ENCODE measurements at places on chromosomes 16 and 17.
A peak's percentile ranks its signal among the peaks of the same experiment; 100 is the strongest.

GRCh38 chr16:66004699-66005098 lies 361.8 kb upstream of the CDH5 start:
- no peak for DNase-seq

- DNase-seq: no peak
These were observed 25.4 kb downstream of the RTN4RL1 start for GRCh38 chr17:1999557-2000251.

GRCh38 chr17:48051706-48052486 lies 3.7 kb downstream of the NFE2L1 start:
- DNase-seq: peak; percentile 34

DNA sequence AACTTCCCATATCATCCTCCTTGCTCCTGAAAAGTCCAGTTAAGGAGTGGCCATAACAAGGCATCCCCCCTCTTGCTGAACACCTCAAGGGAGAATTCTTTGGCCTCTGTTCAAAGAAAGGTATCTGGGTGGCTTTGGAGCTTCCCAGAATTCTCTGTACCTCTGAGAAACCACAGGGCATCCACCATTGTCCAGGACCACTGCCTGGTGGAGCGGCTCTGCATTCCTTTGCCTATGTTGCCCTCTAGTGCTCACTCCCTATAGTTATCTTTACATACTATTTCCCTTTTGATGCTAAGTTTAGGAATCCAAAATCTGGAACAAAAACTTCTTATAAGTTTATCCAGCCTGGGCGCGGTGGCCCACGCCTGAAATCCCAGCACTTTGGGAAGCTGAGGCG lies 30.3 kb downstream of the CHD9NB start:
- no peak for DNase-seq

GRCh38 chr16:77116856-77117255 lies 74.1 kb upstream of the MON1B start:
- DNase-seq: no peak

GRCh38 chr17:13351046-13351445 lies 250.7 kb downstream of the HS3ST3A1 start:
- no peak for DNase-seq

DNA sequence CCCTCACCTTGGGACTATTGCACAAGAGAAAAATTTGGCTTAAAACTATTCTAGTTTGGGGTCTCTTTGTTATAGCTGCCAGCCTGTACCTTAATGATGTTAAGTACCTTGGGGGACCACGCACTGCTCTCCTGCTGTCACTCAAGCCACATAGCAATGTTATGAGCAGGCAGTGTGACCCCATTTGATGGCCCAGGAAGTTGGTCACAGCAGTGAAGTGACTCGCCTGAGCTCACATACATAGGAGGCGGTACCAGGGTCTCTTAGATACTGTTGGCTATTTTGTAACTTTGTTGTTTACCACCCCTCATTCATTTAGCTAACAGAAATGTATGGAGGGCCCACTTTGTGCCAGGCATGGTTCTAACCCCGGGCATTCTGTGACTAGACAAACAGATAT lies 16.4 kb downstream of the KCNG4 start:
- no peak for DNase-seq

- no peak for DNase-seq
These were observed 26.1 kb downstream of the METTL16 start for GRCh38 chr17:2485543-2485942.

GRCh38 chr16:94918-95265 lies 16.9 kb downstream of the MPG start:
- DNase-seq: no peak

DNA sequence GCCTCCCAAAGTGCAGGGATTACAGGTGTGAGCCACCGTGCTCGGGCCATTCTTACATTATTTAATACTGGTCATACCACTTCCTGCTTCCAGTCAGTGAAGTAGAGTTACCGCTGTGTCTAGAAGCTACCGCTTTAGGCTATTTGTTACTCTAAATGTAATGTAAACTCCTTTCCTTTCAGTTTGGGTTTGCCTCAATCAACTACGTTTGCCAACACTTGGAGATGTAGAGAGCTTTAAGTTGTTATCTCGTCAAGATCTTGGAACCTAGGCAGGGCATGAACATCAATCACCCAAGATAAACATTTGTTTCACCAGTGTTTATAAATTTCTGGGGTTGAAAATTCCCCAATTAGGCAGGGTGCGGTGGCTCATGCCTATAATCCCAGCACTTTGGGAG lies 275.9 kb downstream of the STX8 start:
- no peak for DNase-seq

DNA sequence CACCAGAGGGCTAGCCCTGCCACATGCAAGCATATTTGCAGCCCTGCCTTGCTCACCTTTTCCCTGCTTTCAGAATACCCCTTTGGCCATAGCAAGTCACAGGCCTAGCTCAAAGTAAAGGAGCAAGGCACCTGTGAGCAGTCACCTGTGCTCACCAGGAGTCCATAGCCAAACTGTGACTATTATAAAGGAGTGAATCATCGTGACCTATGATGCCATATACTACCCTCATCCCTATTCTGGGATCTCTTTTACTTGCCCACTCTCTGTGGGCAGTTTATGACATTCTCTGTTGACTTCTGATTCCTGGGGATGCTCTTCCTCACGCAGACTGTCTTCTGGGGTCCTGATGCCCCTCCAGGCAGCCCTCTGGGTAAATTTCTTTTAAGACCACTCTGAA lies 200.5 kb upstream of the NLRP1 start:
- DNase-seq: no peak

- peak; percentile 80 for DNase-seq
These were observed 147.3 kb downstream of the CCDC182 start for GRCh38 chr17:57597531-57598453.

DNA sequence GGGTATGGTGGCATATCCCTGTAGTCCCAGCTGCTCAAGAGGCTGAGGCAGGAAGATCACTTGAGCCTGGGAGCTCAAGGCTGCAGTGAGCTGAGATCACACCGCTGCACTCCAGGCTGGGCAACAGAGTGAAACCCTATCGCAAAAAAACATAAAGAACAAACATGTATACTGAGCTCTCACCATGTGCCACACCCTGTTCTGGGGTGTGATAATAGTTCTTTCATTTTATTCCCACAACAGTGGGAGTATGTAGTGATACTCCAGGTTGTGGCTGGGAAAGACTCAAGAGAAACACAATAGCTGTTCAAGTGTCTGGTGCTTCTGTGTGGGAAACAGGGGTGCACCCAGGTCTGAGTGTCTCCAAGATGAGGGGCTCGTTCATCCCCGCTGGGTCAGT lies 90.7 kb downstream of the SOCS1 start:
- DNase-seq: no peak

DNA sequence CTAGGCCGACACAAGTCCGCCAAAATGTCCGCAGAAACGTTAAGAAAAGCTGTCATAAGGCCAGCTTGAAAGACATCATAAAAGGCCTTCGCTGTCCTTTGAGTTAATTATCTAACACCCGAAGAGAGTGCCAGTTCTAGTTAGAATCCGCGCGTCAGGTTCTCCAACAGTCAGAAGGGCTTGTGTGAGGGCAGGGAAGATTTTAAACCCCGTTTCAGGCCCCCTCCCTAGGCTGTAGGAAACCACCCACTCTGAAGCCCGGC lies 729 bp upstream of the CLTC start:
- DNase-seq: no peak

GRCh38 chr17:39132192-39132610 lies 19.2 kb downstream of the PLXDC1 start:
- DNase-seq: no peak

- DNase-seq: no peak
These were observed 40.1 kb upstream of the RBBP6 start for GRCh38 chr16:24499193-24499814.

DNA sequence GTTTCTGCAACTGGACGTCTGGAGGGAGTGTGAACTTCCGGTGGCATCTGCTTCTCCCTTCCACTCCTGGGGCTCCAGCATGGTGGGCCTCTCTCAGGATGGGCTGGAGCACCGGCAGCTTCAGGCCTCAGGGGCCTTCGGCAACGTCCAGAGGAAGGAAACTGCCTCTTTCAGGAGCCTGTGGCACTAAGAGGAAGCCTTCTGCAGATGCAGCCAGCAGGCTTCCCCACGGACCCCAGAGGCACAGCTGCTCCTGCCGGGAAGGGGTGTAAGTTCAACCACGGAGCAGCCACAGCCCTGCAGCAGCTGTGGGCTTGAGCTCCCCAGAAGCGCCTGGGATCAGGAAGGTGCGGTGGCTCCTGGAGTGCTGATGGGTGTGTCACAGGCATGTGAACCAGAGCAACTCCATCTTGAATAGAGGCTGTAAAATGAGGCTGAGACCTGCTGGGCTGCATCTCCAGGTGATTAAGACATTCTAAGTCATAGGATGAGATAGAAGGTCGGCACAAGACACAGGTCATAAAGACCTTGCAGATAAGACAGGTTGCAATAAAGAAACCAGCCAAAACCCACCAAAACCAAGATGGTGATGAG lies 50.8 kb upstream of the KLHDC4 start:
- no peak for DNase-seq

DNA sequence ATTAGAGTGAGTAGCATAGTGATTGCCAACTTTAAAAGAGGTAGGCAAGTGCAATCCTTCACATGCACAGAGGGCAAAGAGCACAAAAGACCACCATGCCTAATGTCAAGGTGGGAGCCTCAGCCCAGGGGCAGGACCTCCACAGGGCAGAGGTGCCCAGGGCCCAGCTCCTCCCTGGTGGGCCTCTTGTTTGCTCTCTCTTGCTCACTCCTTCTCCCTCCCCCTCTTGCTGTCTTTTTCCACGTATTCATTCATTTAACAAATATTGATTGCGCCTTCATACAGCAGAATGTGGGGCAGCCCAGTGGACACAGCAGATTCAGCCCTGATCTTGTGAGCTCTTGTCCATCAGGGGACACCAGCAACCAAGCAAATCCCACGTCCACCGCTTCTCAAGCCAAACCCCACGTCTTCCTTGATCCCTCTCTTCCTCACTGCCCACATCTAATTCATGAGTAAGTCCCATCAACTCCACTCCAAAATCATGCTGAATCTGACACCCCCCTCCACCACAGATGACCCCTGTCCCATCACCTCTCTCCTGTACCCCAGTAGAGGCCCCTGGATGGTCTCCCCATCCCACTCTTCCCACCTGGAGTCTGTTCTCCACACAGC lies 44.1 kb upstream of the RPL38 start:
- no peak for DNase-seq
